ENCODE measurements at places on chromosomes 5 and 9. TPM values are rescaled to one million over a fixed set of nuclear protein-coding genes. Genes with fewer than 3 reads are reported as not detected.

Gene SCGB3A2
- not detected for total RNA-seq

- no peaks in the 10 kb centered on the region for H3K4me1 ChIP-seq
- no peaks in the 10 kb centered on the region for H3K27me3 ChIP-seq
- H3K27ac ChIP-seq = no peak overlapping the region
- no peak overlapping the region for H3K4me3 ChIP-seq
Measured at GRCh38 chr5:148957591-148958202, 105.2 kb downstream of the SH3TC2 start.

GRCh38 chr9:134548618-134549017 lies 93.0 kb upstream of the COL5A1 start:
- no peak overlapping the region for H3K4me3 ChIP-seq
- no peaks in the 10 kb centered on the region for H3K4me1 ChIP-seq
- no peaks in the 10 kb centered on the region for H3K36me3 ChIP-seq
- no peak for DNase-seq
- no peaks in the 10 kb centered on the region for H3K27me3 ChIP-seq

- no peaks in the 10 kb centered on the region for H3K4me1 ChIP-seq
- H3K27me3 ChIP-seq = no peaks in the 10 kb centered on the region
- H3K36me3 ChIP-seq = peaks cover 49% of the 10 kb centered on the region
- no peak overlapping the region for H3K4me3 ChIP-seq
- DNase-seq = no peak
Measured at GRCh38 chr5:55286411-55286933, 21.0 kb downstream of the DHX29 start.

GRCh38 chr9:113616621-113617496 lies 153.3 kb downstream of the RGS3 start:
- H3K4me1 ChIP-seq = no peaks in the 10 kb centered on the region
- peak overlapping the region; percentile 80 for H3K27ac ChIP-seq
- no peak for DNase-seq
- no peak overlapping the region for H3K4me3 ChIP-seq

DNA sequence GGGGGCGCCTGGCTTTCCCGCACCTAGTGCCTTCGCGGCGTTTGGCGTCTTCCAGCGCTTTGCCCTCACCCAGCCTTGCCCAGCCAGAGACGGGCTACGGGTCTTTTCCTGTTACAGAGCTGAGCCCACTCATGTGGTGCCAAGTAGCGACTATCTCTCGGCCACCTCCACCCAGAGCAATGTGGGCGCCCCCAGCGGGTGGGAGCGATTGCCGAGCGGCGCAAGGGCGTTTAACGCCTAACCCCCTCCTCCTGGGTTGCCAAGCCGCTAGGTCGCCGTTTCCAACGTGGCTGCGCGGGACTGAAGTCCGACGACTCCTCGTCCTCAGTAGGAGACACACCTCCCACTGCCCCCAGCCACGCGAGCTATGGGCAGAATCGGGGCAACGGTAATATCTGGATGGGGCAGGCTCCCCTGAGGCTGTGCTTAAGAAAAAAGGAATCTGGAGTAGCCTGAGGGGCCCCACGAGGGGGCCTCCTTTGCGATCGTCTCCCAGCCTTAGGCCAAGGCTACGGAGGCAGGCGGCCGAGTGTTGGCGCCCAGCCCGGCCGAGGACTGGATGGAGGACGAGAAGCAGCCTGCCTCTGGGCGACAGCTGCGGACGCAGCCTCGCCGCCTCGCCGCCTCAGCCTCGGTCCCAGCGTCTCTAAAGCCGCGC lies 5.8 kb downstream of the TLX3 start:
- DNase-seq = no peak
- no peaks in the 10 kb centered on the region for H3K4me1 ChIP-seq
- H3K36me3 ChIP-seq = no peaks in the 10 kb centered on the region
- no peak overlapping the region for H3K4me3 ChIP-seq

DNA sequence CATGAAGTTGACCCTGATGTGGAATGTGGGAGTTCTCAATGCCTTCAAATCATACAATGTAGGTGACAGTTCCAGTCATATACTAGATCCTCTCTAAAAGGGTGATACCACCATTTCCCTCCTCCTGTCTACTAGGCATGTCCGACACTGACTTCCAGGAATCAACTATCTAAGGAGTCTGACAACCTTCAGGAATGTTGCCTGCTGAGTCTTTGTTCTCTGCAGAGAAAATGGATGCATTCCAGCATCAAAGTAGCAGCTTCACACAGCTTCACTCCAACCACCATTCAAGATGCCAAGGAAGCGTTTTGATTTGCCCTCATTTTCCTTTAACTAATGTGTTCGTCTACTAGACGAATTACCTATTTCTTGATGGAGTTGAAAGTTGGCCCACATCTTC lies 530.2 kb downstream of the EBF1 start:
- H3K27ac ChIP-seq = no peak overlapping the region
- H3K27me3 ChIP-seq = no peaks in the 10 kb centered on the region
- no peak overlapping the region for H3K4me3 ChIP-seq

GRCh38 chr5:169160405-169160901 lies 140.5 kb downstream of the SLIT3 start:
- H3K4me1 ChIP-seq = no peaks in the 10 kb centered on the region
- no peaks in the 10 kb centered on the region for H3K36me3 ChIP-seq
- H3K27me3 ChIP-seq = no peaks in the 10 kb centered on the region
- no peak for DNase-seq
- H3K27ac ChIP-seq = no peak overlapping the region
- H3K4me3 ChIP-seq = no peak overlapping the region

DNA sequence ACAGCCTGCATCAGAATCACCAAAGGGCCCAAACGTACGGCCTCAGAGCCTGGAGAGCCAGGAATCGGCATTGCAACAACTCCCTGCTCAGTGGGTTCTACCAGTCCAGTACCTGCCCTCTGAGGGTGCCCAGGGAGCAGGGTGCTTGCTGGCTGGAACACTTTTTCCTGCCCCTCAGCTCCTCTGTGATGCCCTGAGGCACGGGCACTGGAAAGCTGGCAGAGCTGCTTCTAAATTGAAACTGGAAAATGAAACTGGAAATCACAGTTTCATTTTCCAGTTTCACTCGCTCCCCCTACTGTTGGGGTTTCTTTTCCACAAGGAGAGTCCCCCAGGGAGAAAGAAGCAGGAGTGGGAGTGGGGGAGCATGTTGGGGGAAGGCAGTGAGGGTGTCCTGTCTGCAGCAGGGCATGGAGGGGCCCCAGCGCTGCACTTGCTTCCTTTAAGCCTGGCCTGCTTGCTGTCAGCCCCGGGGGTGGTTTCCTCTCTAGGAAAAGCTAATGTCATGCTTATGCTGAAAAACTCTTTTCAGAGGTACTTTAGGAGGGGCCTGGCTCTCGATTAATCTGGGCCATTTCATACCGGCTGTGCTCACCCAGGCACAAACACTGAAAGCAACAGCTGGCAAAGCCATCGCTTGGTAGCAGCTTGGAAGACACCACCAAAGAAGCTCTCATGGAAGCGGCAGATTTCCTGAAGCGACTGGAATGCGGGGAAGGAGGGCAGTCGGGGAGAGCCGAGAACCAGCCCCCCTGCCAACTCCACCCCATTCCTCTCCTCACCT lies 26.2 kb downstream of the IRF1 start:
- peak overlapping the region; percentile 19 for H3K4me3 ChIP-seq
- H3K36me3 ChIP-seq = no peaks in the 10 kb centered on the region
- H3K4me1 ChIP-seq = peaks cover 2% of the 10 kb centered on the region
- no peak for DNase-seq
- peak overlapping the region; percentile 92 for H3K27ac ChIP-seq

Measured in right lobe of liver (tissue), 6 donors.